ENCODE measurements at places on chromosomes 2 and 18.

DNA sequence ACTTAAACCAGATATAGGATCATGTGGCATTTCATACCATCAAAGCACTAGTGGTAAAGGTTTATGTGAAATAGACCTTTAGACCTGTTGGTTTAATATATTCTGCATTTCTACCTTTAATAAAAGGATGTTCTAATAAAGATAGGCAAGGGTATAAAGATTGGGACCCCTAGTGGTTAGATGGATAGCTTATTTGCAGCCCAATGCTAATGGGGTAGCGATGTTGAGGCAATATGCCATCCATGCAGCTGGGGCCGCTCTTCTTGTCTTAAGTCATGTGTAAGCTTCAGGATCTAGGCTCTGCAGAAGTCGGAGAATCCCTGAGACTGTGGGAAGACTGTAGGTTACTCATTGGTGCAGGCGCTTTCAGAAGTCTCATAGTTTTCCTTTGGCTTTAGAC is 114.9 kb downstream of the ICOS start:
- peak; percentile 21 for DNase-seq

DNA sequence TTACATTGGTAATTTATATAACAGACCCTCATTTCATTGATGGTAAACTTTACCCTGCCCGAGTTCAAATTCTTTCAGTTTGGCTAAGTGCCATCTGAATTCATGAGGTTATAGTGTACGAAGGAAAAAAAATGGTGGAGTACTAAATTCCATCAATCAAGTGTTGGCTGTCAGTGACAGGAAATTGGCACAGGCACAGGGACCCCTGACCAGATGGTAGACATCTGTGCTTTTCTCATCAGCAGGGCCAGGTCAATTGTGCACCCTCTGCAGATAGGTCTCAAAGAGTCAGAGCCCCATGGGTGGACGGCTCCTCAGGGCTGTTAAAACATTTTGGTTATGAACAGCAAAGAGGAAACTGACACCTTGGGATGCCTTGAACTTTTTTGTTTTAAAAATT is 439.2 kb downstream of the SETBP1 start:
- DNase-seq: no peak

DNA sequence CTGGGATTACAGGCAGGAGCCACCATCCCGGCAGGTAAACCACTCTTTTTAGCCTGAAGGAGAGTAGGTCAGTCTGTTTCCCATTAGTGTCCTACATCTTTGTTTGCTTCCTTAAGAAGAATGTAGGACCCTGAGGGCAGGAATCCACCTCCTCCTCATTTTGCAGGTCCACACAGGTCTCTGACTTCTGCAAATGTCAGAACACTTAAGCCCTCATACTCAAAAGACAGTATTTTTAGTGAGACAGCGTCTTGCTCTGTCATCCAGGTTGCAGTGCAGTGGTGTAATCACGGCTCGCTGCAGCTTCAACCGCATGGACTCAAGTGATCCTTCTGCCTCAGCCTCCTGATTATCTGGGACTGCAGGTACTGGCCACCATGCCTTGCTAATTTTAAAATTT is 9.3 kb downstream of the PSTPIP2 start:
- no peak for DNase-seq

GRCh38 chr2:191109888-191110287 is 40.9 kb downstream of the STAT4 start:
- DNase-seq: no peak

GRCh38 chr2:64722291-64723044 is 68.8 kb upstream of the SERTAD2 start:
- no peak for DNase-seq

DNA sequence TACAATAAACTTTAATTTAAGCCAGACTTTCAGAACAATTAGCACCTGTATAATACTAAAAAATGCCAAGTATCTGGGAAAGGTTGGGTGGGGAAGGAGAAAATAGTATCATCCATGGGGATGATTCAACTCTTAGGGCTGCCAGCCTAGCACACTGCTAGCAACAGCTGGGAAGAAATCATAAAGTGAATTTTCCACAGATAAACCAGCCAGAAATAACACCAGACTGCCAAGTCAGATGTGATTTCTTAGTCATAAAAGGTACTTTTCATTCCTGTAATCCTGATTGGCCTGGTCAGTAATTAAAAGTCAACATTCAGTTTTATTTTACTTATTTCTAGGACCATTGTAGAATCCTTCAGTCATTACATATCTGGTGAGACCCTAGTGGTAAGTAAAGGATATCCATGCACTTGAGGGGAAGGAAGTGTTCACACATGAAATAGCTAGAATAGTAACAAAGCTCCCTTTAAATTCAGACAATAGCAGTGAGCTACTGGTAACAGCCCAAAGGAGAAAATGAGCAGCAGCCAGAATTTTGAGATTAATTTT is 59.4 kb downstream of the LIMS1 start:
- DNase-seq: no peak

DNA sequence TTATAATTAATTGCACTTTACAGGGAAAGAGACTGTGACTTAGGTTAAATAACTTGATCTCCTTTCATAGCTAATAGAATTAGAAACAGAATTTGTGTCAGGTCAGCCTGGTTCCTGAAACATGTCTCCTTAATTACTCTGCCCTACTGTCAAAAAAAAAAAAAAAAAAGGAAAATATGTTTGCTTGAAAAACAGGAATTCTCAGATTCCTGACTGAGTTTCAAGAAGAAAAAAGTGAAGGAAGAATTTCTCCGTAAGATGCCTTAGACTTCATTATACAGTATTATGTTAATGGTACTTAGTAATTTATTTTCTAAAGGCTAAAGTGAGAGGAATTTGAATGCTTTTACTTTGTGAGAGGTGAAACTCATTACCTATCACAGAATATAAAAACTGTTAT is 118.4 kb upstream of the REG3G start:
- no peak for DNase-seq

DNA sequence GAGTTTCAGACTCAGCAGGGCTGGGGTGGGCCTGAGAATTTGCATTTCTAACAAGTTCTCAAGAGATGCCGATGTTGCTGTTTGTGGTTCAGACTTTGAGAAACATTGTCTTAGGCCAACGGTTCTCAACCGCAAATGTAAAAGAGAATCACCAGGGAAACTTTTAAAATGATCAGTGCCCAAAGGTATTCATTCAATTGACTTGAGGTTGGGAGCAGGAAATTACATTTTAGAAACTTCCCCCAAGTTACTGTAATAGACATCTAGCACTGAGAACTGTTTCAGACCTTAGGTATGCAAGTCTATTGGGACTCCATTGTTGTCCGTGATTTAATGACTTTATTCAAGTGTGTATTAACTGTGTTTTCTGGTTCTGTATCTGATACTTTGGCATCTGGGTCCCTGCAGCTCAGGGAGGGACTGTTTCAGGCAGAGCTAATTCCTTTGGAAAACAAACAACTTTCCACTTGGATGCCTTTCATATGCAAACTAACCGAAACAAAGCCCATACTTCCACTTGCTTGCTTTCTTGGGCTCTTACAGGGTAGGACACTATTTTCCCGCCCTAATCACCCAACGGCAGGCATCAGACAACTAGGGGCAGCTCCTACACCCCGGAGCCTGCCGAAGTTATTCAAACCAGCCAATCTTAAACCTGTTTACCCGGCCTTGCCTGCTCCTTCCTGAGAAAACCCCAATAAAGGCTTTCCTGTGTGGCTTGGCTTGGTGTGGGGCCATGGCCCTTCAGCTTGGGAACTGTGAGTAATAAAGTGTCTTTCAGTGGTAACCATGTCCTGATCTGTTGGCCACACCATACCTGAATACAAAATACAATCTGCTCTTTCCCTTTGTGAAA is 97.6 kb downstream of the POLE4 start:
- DNase-seq: peak; percentile 73

DNA sequence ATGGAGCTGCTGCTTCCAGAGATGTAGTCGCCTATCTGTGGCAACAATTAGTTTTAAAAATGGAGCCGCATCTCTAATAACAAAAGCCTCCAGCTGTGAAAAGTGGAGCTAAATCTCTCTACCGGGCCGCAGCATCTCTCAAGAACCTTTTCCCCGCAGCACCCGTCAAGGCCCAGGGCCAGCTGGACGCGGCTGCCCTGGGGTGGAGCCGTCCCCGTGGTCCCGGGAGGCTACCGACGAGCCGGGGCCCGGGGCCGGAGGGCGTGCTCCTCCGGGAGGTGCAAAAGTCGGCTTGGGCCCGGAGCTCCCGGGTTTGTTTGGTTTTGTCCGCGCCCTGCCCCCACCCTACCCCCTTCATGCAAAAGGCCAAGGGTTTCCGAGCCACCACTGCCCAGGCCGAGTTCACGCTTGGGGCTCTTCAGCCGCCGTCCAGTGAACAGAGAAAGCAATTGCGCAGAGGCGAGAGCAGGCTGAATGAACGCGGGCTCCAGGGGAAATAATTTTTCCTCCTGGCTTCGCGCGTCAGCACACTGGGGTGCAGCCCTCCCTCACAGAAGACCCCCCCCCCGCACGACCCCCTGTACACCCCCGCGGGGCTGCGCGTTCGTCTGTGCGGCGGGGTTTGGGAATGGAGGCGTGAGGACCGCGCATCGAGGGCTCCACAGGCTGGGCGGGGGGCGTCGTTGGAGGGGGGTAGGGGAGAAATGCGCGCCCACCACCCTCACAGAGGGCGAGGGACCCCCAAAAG is 557 bp upstream of the GREB1L start:
- DNase-seq: peak; percentile 78

- no peak for DNase-seq
These were observed 87.1 kb upstream of the SLC66A3 start for GRCh38 chr2:11068079-11068741.

GRCh38 chr2:30298302-30298701 is 67.0 kb downstream of the LBH start:
- no peak for DNase-seq
